Suppressor macrophage treated with lipopolysaccharide for 1 hour (primary cell): ENCODE measurements at places on chromosomes 7 and 10.

DNA sequence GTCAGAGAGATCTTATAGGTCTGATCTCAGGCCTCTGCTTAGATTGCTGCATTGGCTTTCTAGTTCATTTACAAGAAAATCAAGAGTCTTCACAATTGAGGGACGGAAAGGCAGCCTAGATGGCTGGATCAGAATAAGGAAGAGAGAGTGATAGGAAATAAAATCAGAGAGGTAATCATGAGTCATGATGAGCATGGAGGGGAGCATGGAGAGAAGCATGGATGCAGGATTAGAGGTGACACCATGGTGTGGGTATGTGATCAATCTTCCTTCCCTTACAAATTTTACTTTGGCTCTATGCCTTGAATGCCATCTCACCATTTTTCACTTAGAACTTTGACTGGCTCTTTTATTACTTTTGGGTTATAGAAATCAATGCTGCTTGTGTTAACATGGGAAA is 1.4 kb downstream of the BCCIP start:
- DNase-seq, result no peak

DNA sequence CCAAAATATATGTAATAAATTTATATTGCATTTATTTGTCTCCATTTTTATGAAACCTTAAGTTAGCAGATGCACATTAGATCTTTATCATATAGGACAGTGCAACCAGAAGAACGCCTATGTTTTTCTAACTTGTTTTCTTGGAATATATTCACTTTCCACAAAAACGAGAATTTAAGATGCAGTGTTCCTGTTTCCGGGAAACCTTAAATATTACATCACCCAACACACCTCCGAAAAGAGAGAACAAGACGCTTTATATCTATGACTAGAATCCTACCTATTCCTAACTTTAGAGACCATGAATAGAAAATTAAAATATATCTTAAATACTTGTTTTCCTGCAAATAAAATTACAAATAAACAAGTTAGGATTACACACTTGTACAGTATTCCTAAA is 1.9 kb downstream of the EZH2 start:
- DNase-seq, result no peak

- no peak for DNase-seq
These were observed 1.6 kb upstream of the KNDC1 start for GRCh38 chr10:133158437-133158755.

GRCh38 chr10:5949009-5949759 is 28.2 kb downstream of the IL15RA start:
- peak; percentile 82 for DNase-seq

- peak; percentile 82 for DNase-seq
These were observed at the start of gene ORAI2 for GRCh38 chr7:102433219-102434038. TSS of gene ORAI2 (plus strand) at chr7:102433575. CDS start at chr7:102438957, 5,382 bp downstream.

GRCh38 chr10:49356181-49356580 is 39.7 kb downstream of the DRGX start:
- DNase-seq, result no peak

- DNase-seq, result no peak
These were observed 48.5 kb downstream of the CFAP43 start for GRCh38 chr10:104183682-104184081.

GRCh38 chr10:79137300-79137756 is 68.6 kb downstream of the ZMIZ1 start:
- DNase-seq, result no peak

- no peak for DNase-seq
These were observed 204.4 kb downstream of the TPST1 start for GRCh38 chr7:66409493-66409892.

- no peak for DNase-seq
These were observed 86.4 kb upstream of the GNA12 start for GRCh38 chr7:2930310-2931033.

DNA sequence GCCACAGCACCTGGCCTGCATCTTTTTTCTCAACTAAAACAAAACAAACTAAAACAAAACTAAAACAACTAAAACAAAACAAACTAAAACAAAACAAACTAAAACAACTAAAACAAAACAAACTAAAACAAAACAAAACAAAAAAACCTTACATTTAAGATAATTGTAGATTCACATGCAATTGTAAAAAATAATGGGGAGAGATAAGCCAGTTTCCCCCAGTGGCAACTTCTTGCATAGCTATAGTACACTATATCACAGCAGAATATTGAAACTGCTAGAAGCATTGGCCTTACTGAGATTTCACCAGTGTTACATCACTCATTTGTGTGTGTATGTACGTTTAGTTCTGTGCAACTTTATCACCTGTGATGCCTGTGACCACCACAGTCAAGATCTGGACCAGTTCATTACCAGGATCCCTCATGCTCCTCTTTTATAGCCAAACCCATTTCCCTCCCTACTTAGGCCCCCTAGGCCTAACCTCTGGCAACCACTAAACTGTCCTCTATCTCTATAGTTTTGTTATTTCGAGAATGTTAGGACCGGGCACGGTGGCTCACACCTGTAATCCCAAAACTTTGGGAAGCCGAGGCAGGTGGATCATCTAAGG is 9.3 kb downstream of the FXYD4 start:
- DNase-seq, result no peak
